ENCODE measurements at places on chromosomes 5 and 9.

DNA sequence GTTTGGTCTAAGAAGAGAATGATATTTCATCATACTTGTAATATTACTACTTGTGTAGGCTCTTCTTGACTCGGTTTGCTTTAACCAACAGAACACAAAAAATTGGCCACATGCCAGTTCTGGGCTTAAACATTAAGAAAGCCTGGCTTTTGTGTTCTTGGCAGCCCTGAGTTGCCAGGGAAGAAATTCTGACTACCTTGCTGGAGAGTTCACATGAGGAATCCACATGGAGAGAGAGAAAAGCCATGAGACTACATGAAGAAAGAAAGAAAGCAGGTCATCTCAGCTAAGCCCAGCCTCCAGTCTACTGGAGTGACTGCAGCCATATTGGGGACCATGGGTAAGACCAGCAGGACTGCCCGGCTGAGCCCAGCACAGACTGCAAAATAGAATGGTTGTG is 524.8 kb downstream of the RAB3C start:
- no peak for DNase-seq

DNA sequence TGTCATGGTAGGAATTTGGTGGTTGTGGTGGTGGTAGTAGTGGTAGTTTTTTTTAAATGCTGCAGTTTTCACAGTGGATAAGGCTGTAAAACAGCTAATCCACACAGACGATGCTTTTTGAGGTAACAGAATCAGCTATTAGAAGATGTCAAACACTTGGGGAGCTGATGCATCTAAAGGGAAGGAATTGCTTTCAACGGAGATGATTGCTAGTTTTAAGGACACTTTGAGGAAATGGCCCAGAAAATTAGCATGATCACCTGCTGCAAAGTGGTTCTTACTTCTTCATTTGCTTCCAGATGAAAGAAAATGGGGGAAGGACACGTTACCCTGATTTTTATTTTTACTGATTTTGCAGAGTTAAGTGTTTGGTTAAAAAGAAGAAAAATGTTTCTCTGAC is 178.2 kb upstream of the ATP10B start:
- DNase-seq = no peak

- DNase-seq = no peak
Observed at GRCh38 chr9:78618735-78619134, 321.8 kb downstream of the PSAT1 start.

DNA sequence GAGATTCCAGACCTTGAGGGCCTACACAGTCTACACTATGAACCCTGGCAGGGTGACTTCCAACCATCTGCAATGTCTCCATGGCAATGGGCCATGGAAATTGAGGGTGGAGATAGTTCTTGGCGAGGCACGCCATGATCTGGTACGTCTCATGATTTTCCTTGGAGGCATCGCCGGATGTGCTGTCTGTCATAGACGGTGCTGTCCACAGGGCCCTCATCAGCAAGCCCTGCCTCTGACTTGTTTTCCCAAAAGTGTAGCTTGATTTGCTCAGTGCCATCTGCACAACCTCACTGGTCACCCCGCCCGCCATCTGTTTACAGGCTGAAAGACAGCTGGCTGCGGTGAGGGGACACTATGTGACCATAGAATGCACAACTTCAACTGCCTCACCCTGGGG is 73.5 kb downstream of the BOD1 start:
- DNase-seq = no peak

DNA sequence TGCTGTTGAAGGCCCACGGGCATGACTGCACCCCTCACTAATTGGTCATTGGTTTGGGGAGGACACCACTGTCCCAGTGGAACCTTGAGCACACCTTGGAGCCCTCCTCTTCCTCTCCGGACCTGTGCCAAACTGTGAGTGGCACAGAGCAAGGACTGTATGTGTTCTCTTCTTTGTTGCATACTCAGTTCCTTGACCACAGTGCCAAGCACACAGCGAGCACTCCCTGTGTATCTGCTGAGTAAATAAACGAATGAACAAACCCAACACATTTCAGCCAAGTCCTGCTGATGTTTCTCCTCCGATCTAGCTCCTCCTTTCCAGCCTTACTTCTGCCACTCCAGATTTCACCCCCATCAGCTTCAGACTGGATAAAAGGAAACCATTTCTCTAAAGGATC is 2.7 kb upstream of the TRIM52 start:
- DNase-seq = no peak

DNA sequence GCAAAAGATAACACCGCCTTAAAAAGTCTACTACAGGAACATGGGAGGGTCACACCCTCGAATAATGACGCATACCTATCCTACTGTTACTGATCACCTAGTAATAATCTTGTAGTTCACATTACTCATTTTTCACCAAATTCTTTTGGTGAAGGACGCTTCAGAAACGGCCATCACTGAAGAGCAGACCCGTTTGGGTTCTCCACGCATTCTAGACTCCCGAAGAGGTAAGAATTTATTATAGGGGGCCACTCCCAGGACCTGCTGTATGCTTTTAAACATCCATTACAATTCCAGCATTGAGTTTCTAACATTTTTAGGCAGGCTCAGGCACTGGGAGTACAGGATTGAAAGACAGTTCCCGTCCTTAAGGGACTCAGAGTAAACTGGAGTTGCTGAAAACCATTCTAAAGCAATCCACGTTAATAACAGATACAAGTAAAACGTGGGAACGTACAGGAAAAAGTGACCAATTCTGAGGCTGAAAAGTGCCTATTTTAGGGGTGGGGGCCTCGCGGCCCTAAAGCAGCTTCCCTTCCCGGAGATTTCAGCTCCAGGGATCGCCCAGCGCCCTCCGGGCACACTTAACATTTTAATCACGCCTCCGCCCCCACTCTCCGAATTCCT is at the start of gene FER:
Gene FER, plus strand, starts transcription at position 124 of the 627 bp plus-strand sequence. CDS start 50,286 bp downstream, outside the sequence.
- peak; percentile 25 for DNase-seq

DNA sequence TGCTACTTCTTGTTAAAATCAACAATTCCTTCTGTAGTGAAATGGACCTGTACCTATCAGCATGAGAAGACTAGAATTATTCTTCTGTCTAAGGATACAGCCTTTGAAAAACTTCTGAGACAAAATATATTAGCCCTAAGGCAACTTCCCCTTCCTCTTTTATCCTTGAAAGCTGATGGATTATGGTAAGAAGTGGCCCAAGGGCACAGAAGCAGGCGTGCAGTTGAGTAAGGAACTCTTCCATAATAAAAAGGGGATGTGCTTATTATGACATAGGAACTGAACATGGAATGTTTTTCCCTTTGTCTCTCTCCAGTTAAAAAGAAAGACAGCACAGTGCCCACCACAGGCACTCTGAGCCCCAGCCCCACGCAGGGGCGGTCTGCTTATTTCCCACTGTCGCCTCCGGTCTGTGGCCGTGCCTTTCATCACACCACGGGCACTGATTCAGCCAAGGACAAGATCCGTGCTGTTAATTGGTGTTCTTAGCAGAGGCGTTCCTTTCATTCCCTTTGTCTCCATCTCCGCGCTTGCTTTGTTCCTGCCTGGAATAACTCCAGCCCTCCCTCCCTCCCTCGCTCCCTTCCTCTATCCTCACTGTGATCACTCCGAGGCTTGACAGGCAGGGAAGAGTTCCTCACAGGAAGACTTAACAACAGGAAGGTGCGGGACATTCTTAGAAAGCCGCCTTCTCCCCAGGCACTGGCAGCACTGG is 135.9 kb upstream of the OTULINL start:
- no peak for DNase-seq

- DNase-seq = no peak
Observed at GRCh38 chr5:26518065-26518464, 520.3 kb downstream of the CDH9 start.

GRCh38 chr9:87628346-87628745 is 97.6 kb upstream of the CTSL start:
- DNase-seq = no peak

DNA sequence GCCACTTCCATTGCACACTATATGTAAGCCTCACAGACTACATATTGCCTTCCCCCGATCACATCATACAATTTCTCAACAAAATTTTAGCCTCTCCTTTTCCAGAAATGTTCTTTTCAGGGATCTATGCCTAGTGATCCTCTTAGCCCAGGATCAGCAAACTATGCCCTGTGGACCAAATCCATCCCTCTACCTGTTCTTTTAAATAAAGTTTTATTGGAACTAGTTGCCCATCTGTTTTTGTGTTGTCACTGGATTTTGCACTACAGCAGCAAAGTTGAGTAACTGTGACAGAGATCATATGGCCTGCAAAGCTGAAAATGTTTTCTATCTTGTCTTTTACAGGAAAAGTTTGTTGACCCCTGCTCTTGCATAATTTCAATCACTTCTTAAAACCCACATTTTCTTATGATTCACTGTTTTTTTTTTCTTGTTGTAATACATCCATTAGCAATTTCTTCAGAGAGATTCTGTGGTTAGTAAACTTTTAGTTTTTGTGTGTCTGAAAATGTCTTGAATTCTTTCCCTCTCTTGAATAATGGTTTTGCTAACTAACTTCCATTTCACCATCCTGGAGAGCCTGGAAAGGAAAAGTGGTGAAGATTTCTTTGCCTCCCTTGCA is 7.1 kb downstream of the TXNDC8 start:
- DNase-seq = no peak

DNA sequence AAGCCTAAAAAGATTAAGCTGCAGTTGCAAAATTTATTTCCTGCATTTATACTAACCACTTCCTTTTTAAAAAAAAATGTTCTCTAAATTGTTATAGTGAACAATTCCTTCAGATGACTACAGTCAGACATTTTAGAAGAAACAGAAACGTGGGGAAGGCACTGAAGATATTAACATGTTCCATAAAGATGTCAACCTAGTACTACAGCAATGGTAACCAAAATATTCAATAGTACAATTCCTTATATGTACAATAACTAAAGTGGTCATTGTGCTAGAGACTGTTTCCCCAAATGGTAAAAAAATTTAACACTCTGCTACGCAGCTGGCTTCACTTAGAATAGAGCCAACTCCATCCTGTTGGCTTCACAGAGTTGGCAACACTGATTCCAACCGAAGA is 97.7 kb downstream of the FNBP1 start:
- DNase-seq = no peak

DNA sequence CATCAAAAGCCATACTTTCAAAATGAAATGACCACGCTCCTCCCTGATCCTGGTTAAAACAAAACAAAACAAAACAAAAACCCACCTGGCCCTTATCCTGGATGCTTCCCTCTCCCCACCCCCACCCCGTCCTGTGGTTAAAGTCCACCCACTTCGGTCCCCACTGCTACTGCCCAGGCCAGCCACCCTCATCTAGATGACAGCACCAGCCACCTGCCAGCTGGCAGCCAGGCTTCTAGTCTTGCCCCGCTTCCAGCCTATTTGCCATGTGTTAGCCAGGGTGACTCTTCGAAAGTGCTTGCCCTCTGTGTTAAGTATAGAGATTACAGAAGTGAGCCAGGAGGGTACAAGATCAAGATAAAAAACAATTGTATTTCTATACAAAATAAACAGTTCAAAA is 27.5 kb upstream of the NCS1 start:
- no peak for DNase-seq

DNA sequence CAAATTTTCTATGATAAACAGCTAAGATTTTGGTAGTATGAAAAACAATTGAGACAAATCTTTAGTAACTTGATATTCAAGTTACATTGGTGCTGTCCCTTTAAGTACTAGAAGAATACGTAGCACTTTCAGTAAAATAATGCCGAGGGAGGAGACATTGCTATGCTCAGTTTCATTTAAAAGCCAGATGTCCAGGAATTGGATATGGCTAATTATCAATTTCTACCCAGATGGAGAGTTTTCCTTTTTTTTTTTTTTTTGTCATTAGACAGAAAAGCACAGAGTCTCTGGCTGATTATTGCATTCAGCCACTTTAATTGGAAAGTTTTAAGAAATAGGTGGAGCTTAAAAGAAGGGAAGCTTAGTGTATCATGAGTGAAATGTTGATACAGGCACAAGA is 40.4 kb upstream of the APC start:
- DNase-seq = no peak

GRCh38 chr5:158531860-158532259 is 567.9 kb downstream of the EBF1 start:
- DNase-seq = no peak

- no peak for DNase-seq
Observed at GRCh38 chr5:116374434-116374852, 200.2 kb downstream of the SEMA6A start.

- no peak for DNase-seq
Observed at GRCh38 chr9:117823576-117823975, 119.4 kb downstream of the TLR4 start.

DNA sequence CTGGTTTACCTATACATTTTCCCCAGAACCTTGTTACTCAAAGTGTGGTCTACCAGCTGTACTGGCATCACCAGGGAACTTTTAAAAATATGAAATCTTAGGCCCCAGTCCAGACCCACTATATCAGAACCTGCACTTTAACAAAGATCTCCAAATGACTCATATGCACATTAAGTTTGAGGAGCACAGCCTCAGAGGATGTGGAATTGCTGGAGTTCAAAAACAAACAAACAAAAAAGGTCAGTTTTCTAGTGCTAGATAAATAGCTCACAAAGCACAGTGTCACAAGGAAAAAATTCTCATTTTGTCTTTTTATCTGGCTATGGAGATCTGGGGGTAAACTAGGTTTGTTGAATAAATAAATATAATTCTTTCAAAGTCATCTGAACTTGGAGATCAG is 68.9 kb upstream of the ANKRD55 start:
- DNase-seq = no peak

GRCh38 chr5:52656569-52657246 is 131.0 kb upstream of the ITGA1 start:
- DNase-seq = no peak

DNA sequence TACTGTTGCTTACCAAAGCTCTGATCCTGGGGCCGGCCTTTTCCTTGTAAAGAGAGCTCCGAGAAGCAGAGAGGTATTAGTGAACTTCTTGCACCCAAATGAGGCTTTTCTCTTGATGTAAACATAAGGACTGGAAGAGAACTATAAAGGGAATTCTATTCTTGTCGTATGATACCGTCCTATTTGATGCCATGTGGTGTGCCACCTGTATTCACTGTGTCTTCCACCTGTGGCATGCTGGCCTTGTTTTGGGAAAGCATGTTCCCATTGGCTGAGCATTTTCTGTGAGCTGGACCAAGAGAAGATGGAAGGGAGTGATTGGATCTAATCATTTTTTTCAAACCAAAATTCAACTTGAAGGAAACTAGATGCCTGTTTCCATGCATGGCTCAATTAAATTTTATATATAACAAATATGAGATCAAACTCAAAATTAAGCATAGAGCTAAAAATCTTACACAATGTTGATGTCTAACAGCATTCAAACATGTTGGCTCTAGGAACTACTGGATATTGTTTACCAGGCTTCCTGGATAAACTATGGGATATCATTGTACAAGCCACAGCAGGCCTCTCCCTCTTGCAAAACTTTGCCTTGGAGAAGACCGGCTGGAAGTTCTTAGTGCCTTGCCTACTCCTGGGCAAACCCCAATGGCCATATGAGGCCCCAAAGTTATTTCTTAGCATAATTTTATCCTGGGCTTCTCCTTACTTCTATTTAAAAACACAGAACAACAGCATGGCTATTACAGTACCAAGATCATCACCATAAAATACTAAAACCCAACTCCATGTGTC is 115.3 kb downstream of the TSSK1B start:
- no peak for DNase-seq

DNA sequence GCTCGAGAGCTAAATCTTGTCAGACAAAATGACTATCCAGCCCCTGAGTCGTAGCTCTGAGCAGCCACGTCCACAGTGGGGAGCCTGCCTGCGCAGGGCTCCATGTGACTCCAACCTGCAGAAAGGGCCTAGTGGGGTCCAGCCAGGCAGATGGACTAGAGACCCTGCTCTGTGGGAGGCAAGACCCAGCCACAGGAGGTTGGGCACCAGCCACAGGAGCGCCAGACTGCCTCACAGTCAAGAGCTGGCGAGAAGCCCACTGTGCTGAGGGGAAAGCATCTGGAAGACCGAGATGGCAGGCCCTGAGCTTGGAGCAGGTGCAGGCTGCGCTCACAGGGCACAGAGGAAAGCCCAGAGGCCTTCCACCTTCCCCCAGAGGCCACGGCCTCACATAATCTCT is 61.4 kb downstream of the C5orf15 start:
- DNase-seq = no peak

Measured in hepatic stellate cell (primary cell).